WERI-Rb-1 (cell line): ENCODE measurements at places on chromosomes 5 and 9.

DNA sequence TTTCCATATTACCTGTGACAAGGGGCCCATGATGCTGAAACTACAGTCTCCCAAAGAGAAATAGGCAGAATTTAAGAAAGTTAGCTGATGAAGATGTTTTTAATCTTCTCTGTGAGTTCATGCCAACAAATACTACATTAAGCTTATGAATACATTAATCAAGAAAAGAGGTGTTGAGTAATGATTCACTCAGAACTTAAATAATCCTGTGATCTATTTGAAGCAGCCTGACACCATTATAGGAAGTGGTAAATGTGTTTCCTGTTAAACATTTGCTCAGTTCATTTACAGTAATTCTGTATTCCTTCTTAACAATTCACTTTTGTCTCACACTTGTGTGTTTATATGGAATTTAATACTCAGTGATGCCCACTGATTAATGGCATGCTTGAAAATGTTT lies 75.0 kb upstream of the IZUMO3 start:
- DNase-seq, result no peak

DNA sequence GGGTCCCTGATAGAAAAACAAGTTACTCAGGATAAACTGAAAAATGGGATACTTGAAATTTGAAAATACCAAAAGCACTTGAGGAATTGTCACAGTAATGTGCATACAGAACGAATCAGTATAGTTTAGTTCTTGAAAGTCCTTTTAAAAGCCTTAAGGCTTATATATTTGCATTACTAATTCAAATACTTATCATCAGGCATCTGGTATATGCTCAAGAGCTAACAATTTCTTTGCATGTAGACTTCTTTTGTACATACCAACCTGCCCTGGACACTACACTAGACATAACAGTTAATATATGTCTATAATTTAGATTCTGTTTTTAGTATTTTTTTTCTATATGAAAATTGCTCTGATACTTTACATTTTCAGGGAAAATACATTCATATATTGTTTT lies 43.2 kb downstream of the SMIM15 start:
- DNase-seq, result no peak

GRCh38 chr9:98724810-98725530 lies 16.2 kb upstream of the GABBR2 start:
- no peak for DNase-seq

GRCh38 chr5:558326-558725 lies 34.1 kb upstream of the SLC9A3 start:
- peak; percentile 2 for DNase-seq

- no peak for DNase-seq
Measured at GRCh38 chr9:129667378-129667777, 1.9 kb downstream of the PRRX2 start.

DNA sequence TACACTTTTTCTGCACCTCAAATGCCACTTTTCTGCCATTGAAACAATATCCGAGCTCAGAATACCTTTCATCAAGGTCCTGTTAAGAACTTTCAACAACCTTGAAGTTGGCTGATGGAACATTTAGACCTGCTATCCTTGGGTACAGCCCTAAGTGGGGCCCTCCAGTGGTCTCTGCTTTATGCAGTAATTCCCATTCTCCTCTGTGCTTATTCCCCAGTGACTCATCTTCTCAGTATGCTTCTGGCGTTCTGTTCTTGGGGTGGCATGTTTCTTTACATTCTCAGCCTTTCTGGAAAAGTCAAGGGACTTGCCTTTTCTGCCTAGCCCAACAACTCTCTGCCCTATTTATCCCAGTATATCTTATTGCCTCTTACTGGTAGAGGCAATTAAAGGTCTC lies 7.1 kb downstream of the ANP32B start:
- no peak for DNase-seq

DNA sequence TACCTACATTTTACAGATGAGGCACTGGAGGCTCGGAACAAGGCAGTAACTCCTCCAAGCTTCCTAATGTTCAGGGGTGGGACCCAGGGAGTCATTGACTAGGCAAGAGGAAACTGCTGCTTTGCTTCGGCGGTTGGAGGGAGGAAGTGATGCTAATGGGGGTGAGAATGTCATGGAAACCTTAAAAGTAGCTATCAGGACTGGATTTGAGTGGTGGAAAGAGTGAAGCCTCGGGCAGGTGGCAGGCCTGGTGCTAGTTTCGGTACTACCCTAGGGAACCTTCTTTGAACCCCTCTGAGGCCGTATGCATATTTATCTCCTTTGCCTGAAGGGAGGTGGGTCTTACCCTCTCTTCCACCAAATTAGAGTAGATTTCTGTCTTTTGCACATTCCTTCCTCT lies 1.6 kb downstream of the BSPRY start:
- DNase-seq, result no peak

- DNase-seq, result peak; percentile 87
Measured at GRCh38 chr9:129610473-129611306, 10.2 kb downstream of the C9orf50 start.

- peak; percentile 48 for DNase-seq
Measured at GRCh38 chr5:935510-936084, 42.9 kb downstream of the TRIP13 start.

GRCh38 chr5:124263680-124264491 lies 482.6 kb downstream of the ZNF608 start:
- DNase-seq, result peak; percentile 27

- no peak for DNase-seq
Measured at GRCh38 chr9:129258124-129258822, 80.2 kb upstream of the IER5L start.

- no peak for DNase-seq
Measured at GRCh38 chr9:88777498-88778312, 213.6 kb upstream of the S1PR3 start.

DNA sequence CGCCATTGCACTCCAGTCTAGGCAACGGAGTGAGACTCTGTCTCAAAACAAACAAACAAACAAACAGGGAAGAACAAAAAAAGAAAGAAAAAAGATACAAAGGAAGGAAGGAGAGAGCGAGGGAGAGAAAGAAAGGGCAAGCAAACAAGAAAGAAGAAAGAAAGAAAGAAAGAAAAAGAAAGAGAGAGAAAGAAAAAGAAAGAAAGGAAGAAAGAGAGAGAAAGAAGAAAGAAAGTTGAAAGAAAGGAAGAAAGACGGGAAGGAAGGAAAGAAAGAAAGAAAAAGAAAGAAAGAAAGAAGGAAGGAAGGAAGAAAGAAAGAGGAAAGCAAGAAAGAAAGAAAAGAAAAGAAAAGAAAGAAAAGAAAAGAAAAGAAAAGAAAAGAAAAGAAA lies 13.1 kb upstream of the ALDOB start:
- DNase-seq, result no peak

DNA sequence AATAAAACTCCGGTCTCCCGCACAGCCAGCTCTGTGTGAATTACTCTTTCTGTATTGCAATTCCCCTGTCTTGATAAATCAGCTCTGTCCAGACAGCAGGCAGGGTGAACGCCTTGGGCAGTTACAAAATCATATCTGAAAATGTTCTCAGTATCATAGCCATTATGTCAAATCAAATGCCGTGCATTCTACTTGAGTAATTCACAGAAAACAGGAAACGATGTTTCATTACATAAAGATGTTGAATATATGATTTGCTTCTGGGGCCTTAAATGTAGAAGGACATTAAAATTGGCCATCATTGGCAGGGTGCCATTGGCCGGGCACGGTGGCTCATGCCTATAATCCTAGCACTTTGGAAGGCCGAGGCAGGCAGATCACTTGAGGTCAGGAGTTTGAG lies 8.5 kb downstream of the POLR3G start:
- DNase-seq, result no peak

DNA sequence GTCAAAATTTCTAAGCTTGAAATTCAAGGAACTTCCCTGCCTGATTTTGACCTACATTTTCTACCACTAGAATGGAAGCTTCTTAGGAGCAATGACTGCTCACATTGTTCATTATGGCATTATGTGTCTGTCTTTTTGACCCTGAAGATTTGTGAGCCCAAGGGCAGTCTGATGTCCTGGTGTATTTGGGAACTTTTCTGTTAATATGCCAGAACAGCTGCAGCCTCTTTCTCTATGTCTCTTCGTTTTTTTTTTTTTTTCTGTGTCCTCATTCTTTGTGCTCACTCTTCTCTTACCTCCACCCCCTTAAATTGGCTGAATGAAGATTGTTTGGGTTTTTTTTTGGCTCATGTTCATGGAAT lies 34.8 kb upstream of the TMC1 start:
- DNase-seq, result no peak

DNA sequence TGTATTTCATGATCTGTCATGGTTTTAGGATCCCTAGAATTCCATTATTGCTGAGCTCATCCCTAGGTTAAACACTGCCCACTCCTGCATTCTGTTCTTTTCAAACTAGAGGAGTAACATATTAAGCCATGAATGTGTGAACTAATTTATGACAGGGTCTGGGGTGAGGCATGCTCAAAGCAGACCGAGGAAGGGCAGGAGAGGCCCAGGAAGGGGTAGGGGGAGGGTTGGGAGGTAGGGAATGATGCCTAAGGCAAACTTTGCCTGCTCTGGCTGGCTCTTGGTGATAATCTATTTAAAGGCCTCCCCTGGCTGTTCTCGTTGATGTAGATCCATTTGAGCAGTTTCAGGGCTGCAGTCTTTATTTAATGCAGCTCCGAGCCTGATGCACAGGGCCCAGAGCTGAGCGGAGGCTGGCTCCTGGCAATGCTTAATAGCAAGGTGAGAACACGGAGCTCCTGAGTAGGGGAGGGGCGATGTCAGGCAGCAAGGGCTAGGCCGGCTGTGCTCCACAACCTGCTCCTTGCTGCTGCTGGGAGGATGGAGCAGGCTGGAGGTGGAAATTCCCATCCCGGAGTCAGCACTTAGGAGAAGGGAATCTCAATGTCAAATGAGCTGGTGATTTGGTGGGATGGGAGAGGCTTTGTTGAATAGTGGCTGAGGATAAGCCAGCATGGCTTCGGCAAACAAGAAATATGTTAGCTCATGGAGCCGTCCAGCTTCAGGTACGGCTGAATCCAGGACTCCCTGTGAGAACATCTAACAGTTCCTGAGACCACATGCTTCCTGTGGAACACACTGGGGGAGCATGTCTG lies 73.2 kb upstream of the UNC5A start:
- DNase-seq, result no peak

- no peak for DNase-seq
Measured at GRCh38 chr9:87792831-87793288, 66.9 kb downstream of the CTSL start.

- DNase-seq, result no peak
Measured at GRCh38 chr5:35762368-35762767, 94.3 kb upstream of the IL7R start.

DNA sequence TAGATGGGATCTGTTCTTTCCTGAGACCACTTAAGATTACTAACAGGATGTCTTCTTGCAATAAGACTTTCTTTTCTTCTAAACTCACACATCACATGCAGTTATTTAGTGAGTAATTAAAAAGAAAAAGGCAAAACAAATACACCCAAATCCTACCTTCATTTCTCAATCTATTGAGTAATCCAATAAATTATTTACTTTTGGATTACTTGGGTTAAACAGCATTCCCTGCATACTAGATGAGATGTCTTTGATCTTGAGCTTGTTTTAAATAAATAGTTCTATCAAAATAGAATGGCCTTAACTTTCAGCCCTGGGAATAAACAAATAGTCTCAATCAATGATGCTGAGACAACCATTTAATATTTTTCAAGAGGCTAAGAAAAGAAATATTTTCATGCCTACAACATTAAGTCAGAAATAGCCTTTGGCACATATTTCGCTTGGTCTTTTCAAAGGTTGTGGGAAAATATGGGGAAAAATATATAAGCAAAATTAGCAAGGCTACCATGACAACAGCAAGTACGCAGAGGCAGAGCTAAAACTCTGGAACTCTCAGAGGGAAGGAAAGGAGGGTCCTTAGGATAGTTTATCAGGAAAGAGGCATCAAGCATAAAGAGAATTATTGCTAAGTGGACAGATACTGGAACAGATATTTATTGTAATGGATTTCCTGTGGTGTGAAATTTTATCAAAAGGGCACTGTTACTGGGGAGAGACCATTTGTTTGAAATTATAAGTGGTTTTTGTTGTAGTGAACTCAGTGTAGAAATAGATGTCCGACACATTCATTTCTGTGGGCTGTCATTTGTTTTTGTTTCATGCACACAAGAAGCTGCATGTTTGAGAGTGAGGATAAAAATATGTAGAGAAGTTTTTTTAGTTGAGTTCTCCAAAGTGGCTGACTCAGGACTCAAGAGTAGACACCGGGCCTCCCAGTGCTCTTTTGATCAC lies 70.2 kb upstream of the CDH6 start:
- DNase-seq, result no peak

DNA sequence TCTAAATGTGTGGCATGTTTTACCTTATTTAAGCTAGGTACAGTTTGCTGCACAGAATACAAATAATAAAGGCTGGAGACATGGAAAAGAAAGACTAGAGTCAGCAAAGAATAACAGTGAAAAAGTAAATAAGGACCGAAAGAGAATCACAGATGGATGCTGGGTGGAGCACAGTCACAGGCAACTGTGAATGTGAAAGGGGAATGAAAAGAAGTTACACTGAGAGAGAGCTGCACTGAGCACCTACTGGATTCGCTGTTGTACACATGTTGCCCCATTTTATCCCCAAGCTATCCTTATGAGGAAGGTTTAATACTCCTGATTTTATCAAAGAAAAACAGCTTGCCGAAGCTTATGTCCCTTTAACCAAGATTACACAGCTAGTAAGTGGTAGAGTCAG lies 165.4 kb upstream of the RGMB start:
- DNase-seq, result no peak

DNA sequence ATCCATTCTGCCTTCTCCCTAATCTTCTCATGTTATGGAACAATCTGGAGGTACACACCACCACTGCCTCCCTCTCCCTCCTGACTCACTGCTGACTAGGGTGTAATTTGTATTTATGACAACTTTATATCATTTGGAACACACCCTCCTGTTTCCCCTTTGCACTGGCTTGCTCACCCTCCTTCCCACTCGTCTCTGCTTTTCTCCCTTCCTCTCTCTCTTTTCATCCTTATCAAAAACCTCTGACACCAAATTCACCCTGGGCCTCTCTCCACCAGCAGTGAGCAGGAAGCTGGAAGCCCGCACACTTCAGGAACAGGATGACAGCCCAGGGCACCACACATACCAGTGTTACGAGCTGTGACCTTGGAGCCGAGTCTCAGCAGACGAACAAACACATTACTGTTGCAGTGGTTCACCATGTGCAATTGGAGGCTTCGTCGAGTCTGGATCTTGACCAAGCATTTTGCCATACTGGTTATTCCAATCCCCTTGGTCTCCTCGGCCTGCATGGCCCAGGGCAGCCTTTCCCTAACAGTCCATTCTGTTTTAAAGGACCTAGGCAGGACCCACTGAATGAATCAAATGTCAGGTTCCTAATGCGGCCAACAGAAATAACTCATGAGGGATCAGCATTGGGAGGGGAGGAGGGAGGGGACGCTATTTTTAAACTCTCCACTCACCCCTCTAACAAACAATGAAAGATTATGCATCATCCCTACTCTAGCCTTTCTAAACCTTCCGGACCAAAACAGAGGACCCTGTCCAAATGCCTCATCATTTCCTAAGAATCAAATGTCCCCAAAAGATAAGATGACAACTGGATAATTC lies 203.9 kb upstream of the RASEF start:
- no peak for DNase-seq

DNA sequence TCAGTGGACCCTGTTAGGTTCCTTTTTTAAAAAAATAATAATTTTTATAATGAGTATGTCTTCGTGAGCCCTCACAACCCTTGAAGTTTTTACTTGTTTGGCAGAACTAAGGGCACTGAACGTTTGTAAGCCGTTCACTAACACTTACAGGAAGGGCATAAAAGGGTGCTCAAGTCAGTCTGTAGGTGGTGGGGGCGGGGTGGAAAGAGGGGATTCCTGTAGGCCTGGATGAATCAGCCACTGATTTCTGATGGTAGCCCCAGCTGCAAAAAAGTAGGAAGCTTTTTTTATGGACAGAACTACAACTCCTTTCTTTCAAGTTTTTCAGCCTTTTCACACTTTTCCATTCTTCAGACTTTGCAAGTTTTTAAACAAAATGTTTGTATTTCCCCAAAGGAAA lies 35.8 kb downstream of the PIK3R1 start:
- no peak for DNase-seq
